Stimulated activated CD8-positive, alpha-beta memory T cell treated with anti-CD3 and anti-CD28 coated beads, Interleukin-4, amount 100 ng/mL, for 48 hours (primary cell): ENCODE measurements at places on chromosomes 4 and X.

DNA sequence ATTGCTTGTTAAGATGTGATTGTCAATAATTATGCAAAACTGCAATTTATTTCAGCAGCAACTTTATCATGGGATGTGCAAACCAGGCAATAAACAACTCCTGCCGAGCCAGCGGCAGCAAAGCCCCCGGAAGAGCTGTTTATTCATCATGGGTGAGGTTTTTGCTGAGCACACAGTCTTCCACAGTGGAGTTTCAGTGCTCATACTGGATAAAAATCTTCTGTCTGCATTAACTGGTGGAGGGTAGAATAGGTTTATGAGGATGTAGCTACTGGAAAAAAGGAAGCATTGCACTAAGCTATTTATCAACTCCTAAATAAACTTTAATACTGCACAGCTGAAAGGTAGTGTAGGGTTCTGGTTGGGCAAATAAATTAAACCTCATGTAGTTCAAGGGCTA lies 557.4 kb upstream of the FTHL17 start:
- DNase-seq, result no peak

GRCh38 chr4:151803246-151803645 lies 42.4 kb upstream of the GATB start:
- no peak for DNase-seq

DNA sequence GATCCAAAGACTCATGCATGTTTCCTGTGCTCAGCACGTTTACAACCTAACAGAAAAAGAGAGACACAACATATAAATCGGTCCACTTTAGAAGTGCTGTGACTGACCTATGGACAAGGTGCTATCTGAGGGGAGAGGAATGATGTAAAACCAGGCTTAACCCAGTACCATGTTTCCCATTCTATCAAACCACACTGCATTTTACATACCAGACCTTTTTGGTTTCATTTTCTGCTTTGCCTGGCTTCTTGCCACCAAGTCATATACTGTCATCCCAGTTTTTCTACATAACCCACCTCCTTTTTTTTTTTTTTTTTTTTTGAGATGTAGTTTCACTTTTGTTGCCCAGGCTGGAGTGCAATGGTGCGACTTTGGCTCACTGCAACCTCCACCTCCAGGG lies 82.2 kb downstream of the KLF8 start:
- no peak for DNase-seq

- DNase-seq, result no peak
Measured at GRCh38 chrX:41960142-41960541, 36.8 kb upstream of the CASK start.

- peak; percentile 28 for DNase-seq
Measured at GRCh38 chr4:164779811-164780216, 25.9 kb downstream of the SMIM31 start.

- DNase-seq, result no peak
Measured at GRCh38 chrX:19673375-19674040, 158.2 kb upstream of the MAP3K15 start.

GRCh38 chr4:183599284-183599683 lies 59.7 kb downstream of the RWDD4 start:
- no peak for DNase-seq

DNA sequence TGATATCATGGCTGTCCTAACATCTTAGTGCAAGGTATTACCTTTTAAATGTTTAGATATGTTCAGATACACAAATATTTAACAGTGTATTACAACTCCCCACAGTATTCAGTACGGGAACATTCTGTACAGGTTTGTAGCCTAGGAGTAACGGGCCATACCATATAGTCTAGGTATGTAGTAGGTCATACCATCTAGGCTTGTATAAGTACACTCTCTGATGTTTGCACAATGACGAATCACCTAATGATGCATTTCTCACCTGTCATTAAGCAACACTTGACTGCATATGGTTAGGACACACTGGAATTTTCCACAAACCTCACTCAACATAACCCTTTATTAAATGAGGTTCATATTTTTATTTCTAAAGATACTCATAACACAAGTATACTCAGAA lies 67.7 kb downstream of the THOC2 start:
- no peak for DNase-seq

GRCh38 chr4:86935853-86936733 lies 1.3 kb downstream of the AFF1 start:
- DNase-seq, result peak; percentile 77

- DNase-seq, result no peak
Measured at GRCh38 chr4:180041576-180041975, 2201.6 kb upstream of the TENM3 start.

DNA sequence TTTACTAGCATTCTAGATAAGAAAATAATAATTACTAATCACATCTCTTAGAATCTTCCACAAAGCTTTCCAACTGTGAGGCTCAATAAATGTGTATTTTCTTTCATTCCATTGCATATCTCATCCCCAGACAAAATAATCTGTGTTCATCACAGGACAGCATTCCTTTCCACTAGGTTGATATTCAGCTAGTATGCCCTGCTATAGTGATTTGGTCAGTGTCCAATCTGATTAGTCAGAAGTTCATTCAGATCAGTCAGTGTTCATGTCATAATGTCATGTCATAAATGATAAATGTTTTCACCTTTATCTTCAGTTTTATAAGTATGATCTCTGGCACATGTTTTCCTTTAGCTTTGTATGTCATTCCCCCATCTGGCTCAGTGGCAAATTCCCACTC lies 611.4 kb downstream of the KCTD8 start:
- DNase-seq, result no peak

DNA sequence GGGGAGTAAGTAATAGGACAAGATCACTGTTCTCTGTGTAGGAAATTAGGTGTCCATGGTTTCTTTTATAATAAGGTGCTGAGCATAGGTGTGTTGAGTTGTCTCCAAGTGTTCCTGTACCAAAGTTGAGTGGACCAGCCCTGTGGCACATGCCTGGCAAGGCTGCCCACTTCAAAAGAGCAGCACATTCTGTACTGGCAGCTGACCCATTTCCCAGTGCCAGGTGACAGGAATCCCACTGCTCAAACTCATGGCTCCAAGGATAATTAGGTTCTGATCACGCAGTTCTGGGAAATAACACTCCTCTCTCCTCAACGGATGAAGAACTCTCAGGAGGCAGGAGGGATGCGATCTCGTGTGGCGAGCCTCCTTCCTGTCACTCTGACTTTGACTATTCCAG lies 12.8 kb upstream of the LGI2 start:
- DNase-seq, result no peak

- DNase-seq, result no peak
Measured at GRCh38 chr4:148395771-148396170, 46.4 kb downstream of the NR3C2 start.

- DNase-seq, result no peak
Measured at GRCh38 chr4:124868495-124868894, 156.0 kb upstream of the ANKRD50 start.

DNA sequence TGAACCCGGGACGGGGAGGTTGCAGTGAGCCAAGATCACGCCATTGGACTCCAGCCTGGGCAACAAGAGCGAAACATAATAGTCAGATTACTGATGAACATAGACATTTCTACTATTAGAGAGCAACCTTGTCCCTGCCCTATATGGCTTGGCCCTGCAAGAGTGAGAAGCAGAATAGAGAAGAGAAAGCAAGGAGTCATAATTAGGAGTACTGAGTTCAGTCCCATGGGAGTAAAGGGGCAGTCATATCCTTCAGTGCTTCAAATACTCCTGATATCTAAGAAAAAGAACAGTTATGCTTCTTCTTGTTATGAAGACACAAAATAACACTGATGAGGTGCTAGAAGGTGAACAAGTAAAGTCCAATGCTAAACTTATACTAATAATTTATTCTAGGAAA lies 33.8 kb downstream of the CLDN2 start:
- DNase-seq, result no peak

DNA sequence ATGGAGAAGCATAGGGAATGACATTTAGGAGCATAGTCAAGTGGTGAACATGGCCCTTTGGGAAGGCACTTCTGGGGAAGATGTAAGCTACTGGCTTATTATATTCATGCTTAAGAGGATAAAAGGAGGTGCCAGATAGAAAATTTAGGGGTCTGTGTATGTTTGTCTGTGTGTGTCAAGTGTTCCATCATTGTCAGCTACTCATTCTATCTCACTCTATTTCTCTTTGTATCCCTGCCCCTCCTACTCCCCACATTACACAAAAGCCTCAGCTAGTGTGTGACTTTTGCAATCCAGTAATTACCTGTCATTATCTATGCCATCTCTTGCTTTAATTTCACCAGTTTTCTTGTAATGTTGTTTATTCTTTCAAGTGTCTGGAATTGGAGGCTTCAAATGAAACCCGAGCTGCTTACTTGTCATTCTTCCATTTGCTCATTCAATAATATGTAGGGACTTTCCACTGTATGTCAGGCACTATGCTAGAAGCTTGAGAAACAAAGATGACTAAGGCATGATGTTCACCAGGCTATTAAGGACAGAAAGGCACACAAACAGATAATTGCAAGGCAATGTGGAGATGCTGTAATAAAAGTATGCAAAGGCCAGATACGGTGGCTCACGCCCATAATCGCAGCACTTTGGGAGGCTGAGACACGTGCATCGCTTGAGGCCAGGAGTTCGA lies 229.8 kb upstream of the TEX13C start:
- no peak for DNase-seq

DNA sequence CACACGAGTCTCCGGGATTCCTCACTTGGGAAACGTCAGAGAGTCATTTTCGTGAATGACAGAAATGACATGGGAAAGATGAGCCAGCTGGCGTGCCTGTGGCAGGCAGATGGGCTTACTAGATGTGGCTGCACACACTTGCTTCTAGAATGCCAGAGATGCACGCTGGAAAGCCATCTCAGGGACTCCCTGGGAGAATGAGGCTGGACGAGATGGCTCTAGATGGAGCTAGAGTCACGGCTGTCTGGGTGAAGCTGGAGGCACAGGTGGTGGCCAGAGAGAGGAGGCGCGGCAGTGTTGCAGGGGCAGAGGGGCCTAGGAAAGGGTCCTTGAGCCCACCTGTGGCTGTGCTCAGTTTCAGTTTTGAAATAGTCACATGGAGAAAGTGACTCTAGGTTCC lies 26.0 kb downstream of the TKTL1 start:
- no peak for DNase-seq

GRCh38 chrX:15930585-15930984 lies 76.0 kb upstream of the AP1S2 start:
- DNase-seq, result no peak

GRCh38 chr4:128812442-128813235 lies 3.1 kb downstream of the JADE1 start:
- DNase-seq, result no peak

GRCh38 chr4:81651243-81651899 lies 179.7 kb upstream of the RASGEF1B start:
- no peak for DNase-seq

DNA sequence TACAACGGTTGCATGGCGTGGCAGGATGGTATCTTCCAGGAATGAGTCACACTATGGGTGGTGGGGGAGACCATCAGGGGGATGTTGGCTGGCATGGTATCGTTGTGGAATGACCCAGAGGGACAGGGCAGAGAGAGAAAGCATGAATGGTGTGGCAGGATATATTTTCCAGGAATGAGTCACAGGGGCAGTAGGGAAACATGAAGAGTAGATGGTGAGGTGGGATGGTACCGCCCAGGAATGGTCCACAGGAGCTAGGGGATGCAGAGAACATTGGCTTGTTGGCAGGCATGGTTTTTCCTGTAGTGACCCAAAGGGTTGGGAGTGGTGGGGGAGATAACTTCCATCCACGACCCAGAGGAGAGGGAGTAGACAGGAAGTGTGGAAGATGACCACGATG lies 62.4 kb downstream of the MAOA start:
- no peak for DNase-seq

DNA sequence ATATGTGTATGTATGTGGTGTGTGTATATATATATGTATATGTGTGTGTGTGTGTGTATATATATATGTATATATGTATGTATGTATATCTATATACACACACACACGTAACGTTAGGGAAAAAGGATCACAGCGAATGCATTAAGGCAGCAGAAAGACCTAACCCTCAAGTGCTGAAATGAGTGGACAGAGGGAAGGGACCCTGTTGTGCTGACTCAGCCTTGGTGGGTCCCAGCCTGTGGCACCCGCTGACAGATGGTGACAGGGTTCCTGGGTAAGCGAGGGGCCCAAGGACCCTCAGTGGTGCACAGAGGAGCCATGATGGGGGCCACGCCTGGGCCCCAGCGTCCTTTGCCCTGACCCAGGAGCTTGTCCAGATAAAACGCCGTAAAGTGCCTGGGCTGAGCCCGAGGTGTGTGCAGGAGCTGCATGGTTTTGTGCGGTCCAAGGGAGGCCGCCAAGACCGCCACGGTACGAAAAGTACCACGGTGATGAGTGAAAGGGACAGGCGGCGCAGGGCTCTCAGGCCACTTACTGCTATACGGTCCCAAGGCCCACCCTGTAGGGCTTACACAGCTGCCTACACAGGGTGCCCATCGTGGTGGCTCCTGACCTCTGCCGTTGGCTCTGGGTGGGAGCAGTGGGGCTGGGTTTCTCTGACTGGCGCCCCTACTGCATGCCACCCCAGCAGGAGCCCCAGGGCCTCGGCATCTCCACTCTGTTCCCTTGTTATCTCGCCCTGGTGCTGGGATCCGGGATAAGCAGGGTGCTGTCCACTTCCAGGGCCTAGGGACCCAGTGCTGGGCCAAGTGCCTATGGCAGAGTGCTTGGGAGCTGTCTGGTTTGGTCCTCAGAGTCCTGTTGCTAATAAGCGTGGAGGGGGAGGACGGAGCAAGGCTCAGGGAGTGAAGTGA lies 10.0 kb downstream of the SH3BP2 start:
- no peak for DNase-seq

- DNase-seq, result peak; percentile 56
Measured at GRCh38 chrX:70262952-70263567, 3.1 kb upstream of the P2RY4 start.

- DNase-seq, result no peak
Measured at GRCh38 chr4:77992581-77992980, 64.5 kb upstream of the FRAS1 start.

DNA sequence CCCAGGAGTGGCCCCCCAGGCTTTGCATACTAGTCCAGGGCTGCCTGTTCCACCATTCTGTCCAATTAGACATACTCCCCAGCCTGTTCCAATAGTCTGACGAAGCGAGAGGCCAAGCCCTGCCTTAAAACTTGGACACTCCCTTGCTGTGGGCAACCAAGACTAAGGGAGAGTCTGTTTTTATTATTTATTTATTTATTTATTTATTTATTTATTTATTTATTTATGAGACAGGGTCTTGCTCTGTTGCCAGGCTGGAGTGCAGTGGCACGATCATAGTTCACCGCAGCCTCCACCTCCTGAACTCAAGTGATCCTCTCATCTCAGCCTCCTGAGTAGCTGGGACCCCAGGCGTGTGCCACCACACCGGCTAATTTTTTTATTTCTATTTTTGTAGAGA lies 6.6 kb downstream of the KIT start:
- no peak for DNase-seq

GRCh38 chr4:101910786-101911373 lies 120.3 kb downstream of the BANK1 start:
- no peak for DNase-seq

DNA sequence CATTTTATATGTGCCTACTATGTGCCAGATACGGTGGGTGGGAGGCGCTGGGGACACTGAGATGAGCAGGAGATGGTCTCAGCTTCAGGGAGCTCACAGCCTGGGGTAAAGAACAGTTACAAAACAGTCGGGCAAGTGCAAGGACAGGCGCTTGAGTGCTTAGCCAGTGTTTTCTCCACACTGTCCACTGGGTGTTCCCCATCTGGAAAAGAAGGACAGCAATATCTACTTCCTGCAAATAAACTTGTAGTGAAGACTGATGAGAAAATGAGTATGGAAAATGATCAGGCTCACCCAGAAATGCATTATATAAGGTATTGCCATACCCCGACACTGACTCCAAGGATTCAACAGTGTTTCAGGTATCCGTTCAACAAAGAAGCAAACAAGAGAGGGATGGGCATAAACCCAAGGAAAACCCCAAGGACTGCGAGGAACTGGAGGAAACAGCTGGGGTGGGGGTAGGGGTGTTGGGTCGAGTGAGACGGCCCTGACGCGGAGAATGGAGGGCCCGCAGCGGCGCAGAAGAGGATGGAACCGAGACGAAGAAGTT lies 835 bp downstream of the TMEM185A start:
- no peak for DNase-seq
